Activated CD8-positive, alpha-beta memory T cell treated with anti-CD3 and anti-CD28 coated beads for 1 hour (primary cell): ENCODE measurements at places on chromosomes 1 and 21.

DNA sequence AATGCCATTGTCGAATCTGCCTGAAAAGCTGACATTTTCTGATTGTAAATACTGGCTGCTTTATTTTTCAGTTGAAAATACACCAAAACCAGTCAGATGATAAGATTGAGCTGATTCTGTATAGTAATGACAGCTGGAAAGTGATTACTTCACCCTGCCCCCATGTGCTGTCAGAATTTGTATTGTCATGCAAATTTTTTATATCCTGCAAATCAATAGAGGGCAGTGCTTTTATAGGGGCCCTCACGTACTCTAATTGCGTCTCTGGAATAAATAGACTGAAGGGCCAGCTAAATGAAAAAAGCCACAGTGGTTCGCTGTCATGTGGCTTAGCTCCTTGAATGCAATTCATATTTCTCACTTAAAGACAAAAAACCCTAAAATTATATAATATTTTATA, 208.6 kb downstream of the LHX8 start:
- no peak for DNase-seq

DNA sequence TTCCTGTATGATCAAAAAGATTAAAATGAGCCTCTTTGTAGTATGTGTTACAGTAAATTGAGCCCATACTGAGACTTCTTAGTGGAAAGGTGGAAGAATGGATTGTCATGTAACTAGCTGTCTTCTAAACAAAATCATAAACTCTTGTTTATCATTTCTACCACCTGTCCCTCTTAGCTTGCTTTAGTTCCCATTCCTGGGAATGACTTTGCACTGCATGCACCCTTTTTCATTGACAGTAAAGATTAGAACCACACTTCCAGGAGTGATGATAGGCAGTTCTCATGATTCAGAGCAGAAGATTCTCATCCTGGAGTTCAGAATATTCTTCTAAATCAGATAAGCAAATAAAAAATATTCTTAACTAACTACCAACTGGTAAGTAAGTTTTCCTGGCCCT, 28.0 kb downstream of the DENND2D start:
- no peak for DNase-seq

DNA sequence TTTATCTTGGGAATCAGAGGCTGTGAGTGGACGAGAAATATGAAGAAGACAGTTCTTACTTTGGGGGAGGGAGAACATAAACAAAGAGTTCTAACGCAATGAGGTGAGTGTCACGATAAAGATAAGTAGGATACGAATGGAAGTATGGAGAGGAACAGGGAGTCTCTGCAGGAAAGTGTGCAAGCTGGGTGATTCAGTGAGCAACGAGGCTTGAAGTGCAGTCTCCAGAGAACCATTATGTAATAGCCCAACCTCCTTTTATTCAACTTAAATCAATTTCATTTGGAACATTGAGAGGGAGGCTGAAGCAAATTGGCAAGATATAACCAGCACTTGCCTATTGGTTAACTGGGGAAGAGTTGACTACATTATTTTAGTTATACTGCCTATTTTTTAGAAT, 99.3 kb upstream of the PLD5 start:
- no peak for DNase-seq

- DNase-seq, result no peak
Measured at GRCh38 chr1:56511364-56511763, 68.0 kb downstream of the PLPP3 start.

GRCh38 chr1:213988507-213989001, 781 bp downstream of the PROX1 start:
- DNase-seq, result no peak

DNA sequence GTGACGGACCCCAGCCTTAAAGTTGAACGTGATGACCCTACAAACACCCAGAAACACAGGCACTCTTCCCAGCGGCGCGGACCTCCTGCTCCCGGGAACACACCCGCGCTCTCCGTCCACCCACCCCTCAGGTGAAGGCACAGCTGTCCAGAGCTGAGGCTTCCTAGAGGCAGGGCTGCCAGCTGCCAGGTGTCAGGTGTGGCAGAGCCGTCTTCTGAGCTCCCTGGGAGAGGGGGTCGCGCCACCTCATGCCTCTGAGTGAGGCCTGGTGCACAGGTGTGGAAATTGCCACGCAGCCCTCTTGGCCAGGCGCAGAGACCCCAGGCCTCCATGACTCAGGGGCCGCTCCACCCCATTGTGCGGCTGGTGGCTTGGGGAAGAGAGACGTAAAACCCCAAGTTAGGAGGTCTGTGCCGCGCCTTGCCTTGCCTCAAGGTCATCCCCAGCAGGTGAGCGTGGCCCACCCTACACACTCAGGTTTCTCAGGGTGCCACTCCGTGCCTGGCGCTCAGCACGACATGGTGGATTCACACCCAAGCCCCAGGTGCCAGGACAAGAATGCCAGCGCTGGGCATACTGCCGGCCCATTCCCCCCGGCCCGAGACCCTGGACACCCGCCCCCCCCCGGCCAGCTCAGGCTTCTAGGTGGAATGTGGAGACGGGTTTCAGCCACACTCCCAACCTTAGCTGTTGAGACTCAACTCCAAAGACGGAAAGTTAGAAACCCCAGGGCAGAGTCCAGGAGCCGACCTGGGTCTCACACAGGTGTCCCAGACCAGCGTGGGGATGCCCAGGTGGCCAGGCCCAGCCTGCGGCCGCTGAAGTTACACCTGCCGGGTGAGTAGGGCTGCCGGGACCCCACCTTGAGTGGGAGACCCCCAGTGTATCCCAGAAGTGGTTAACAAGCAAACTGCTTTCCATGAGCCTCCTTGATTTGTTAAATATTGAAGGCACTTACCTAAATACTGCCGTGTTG, 8.4 kb downstream of the FAAP20 start:
- no peak for DNase-seq

DNA sequence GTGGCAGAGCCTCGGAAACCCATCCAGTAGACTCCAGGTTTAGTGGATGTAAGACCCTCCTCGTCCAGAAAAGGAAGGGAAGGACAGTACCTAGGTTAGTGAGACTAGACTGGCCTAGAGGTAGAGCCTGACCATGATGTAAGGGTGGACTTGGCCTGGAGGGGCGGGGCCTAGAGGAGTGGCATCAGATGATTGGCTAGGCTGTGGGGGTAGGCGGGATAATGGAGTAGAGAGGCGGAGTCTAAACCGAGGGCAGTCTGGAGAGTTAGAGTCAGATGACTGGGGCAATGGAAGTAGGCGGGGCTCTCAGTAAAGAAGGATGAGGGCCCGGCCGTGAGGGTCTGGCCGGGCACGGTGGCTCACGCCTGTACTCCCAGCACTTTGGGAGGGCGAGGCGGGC, 70.1 kb downstream of the EPHB2 start:
- no peak for DNase-seq

GRCh38 chr1:176539018-176539417, 76.0 kb downstream of the PAPPA2 start:
- DNase-seq, result no peak

GRCh38 chr1:32971576-32971975, 7.0 kb upstream of the RNF19B start:
- DNase-seq, result no peak

DNA sequence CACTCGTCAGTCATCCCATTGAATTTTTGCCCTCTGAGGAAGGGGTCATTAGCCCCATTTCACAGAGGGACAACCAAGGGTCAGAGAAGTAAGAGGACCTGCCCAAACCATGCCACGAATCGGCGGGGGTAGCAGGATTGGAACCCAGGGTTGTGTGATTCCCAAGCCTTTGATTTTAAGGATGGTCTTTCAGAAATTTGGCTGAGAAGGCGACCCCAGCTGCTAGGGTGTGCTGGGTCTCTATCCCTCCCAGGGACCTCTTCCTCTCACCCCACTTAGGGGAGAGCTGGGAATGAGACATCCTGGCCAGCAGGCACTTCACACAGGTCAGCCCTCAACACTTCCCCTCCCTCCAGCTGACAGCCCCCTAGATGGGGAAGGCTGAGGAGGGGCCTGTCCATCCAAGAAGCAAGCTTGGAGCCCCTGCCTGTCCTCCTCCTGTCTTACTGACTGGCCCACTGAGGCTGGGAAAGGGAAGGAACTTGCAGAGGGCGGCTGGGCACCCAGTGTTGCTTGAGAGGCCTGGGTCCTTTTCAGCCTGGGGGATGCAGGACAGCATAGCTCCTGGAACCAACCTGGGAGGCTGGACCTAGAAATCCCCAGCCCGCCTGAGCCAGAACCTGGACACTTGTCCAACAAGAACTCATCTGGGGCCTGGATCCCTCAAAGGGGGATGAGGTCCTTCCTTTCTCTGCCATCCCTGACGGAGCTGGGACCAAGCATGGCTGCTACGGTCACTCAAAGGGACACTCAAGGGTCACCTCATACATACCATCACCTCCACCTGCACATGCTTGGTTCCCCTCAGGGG, 1.7 kb downstream of the SDC3 start:
- DNase-seq, result no peak

- DNase-seq, result no peak
Measured at GRCh38 chr1:30942326-30942963, 33.9 kb upstream of the SDC3 start.

GRCh38 chr1:3482378-3482849, 27.9 kb downstream of the ARHGEF16 start:
- no peak for DNase-seq

DNA sequence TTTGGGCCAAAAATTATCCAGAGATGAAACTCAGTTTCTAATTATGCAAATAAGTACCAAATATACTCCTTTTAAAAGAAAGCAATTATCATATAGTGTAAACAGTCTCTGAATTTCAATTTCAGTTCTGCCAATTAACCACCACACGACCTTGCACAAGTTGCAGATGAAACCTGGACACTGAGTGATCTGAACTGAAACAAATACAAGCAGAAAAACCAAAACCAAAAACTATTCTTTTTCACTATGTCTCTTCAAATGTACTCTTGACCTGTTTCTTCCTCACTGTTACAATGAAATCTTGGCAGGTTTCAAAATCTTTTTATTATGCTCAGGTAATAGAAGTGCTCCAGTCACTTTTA, 79.2 kb downstream of the TYW3 start:
- DNase-seq, result no peak

GRCh38 chr1:230425252-230426091, 660 bp downstream of the PGBD5 start:
- no peak for DNase-seq

DNA sequence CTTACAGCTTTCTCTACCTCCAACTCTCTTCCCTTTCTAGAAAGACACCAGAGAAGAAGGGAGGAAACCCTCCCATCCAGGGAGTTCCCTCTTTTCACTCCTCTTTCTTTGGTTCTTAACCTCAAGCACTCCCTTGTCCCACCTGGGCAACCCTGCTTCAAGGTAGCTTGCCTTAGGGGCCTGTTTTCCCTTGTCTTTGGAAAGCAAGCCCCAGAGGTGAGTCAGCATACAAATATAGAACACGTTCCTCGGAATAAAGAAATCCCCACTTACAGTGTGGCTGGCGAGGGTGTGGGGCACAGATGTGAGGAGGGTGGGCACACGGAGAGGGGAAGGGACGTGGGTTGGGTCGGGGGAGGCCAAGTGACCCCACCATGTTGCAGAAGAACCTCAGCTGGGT, 26.1 kb upstream of the KCNE2 start:
- no peak for DNase-seq

DNA sequence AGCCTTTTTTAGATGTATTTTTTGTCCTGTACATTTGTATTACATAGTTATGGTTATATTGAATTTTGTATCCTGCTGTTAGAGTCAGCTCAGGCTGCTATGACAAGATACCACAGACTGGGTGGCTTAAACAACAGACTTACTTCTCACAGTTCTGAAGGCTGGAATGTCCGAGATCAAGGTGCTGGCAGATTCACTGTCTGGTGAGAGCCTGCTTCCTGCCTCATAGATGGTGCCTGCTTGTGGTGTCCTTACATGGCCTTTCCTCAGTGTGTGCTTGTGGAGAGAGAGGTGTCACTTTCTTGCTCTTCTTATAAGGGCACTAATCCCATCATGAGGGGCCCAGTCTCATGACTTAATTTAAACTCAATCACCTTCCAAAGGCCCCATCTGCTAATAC, 23.1 kb upstream of the MYSM1 start:
- no peak for DNase-seq

DNA sequence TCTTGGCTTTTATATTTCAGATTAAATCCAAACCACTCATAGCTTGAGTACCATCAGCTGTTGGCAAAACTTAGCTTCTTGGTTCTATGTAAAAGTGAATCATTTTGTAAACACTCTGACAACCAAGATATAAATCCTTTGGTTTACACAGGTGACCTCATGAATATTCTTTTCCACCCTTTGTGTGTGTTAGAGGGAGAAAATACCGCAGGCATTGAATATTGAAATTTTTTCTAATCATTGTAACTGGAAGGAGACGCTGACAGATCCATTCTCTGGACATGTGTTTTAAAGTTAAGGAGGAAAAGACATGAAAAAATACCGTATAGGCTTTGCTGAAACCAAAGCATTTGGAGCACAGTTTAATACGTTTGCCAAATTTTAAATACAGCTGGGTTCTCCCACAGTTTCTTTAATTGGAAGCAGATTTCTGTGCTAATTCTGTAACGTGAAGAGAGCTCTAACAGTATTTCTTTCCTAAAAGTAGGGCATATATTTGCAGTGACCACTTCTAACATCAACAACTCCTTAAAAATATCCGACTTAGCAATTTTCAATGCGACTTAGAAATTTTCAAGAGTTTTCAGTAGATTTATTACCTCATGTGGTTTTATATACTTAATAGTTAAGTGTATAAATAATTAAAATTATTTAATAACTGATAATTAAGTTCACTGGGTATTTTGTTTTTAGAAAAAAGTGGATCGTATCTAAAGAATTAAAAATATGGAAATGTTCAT, 388.2 kb downstream of the USP25 start:
- no peak for DNase-seq

DNA sequence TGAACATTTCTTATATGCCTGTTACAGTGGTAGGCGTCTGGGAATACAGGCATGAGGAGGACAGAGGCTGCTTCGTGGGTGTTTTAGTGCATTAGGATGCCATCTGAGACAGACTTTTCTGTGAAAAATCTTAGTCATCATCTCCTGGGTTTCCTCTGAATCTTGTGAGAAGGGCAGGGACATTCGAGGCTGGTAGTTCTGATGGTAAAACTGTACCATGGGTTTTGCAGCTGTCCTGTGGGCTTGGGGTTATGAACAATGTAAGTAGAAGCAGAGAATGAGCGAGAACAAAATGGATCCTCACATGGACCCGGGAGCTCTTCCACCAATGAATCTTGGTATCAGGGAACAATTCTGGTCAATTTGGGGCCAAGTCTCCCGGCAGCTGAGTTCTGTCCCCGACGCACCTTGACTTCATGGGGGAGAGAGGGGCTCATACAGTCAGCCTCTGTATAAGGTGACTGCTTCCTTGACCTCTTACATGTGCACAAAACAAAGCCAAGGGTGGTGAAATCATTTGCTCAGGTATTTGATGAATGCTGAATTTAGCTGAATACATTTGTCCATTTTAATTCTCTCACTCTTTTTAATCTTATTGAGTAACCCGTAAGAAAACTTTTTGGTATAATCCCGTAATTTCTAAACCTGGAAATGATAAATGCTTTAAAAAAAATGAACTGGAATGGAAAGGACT, 63.6 kb upstream of the ERRFI1 start:
- no peak for DNase-seq

GRCh38 chr1:197914510-197914909, 2.7 kb upstream of the LHX9 start:
- DNase-seq, result no peak
